ENCODE measurements at places on chromosomes 5 and 9.

DNA sequence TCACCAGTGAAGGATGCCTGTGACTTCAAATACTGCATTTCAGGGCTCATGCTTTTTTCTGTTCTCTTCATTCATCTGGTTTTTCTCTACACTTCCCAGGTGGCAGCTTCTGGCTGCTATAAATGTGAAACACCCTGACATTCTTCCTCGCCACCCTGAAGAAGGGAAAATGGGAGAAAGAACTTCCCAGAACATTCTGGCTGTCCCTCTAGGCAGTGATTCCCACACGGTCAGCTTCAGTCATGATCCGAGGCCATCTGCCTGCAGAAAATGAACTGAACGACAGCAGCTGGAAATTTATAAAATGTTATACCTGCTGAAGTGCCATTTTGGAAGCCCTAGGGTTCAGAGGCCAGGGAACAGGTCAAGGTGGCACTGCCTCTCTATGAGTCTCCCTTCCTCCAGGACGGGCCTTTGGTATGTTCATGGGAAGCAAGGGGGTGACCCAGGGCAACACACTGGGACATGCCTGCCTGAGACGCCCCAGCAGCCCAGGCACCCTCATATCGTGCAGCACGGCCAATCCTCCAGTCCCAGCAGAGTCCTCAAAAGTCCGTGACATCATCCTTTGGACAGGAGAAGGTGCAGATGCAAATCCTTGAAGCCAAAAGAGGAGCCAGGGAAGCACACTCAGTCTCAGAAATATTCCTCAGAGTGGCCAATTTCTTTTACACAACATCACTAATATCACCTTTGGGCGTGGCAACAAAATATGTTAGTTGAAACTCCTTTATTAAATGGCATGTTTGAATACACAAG lies 107.1 kb downstream of the SEMA5A start:
- no peak for DNase-seq

- DNase-seq = no peak
These were observed 58.0 kb downstream of the ANXA2R start for GRCh38 chr5:42982107-42982622.

DNA sequence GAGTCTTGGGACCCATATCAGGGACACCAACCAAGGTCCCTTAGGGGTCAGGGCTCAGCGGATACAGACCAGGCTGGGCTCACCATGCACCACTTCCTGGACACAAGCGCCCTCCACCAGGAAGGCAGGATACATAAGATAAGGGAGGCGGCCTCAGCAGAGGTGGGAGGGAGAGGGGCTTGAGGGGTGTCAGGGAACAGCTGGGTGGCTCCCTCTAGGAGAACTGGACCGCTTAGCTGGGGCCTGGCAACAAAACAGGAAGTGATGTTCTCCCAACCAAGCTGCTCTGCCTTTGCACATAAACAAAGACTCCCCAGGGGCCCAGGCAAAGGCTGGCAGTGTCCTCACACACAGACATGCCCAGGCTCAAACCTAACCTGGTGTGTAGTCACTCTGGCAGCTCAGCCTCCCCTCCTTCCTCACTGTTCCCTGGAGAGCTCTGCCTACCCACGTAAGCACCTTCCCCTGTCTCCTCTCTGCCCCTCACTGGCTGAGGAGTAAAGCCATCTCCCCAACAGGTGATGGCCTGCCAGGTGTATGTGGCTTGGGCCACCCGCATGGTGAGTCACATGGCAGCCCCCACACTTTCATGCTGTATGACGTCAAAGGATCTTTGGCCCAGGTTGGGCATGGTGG lies 5.8 kb upstream of the BICD2 start:
- peak; percentile 27 for DNase-seq

GRCh38 chr9:129100383-129101169 lies 10.0 kb downstream of the CRAT start:
- DNase-seq = no peak

DNA sequence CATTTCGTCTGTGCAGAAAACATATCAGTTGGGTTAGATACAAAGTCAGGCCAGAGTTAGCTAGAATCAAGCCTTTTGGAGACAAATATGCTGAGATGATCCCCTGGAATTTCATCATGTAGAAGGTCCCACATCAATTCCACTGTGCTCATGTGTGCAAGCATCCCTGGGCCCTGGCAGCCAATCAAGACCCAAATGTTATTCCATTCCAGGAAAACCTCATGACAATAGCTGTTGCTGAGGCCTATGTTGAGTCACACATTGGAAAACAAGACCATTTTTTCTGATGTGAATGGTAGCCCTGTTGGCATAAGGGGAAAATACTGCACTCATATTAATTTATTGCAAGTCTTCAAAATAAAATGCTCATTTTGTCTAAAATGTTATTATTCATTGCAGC lies 11.5 kb downstream of the SPOCK1 start:
- no peak for DNase-seq

DNA sequence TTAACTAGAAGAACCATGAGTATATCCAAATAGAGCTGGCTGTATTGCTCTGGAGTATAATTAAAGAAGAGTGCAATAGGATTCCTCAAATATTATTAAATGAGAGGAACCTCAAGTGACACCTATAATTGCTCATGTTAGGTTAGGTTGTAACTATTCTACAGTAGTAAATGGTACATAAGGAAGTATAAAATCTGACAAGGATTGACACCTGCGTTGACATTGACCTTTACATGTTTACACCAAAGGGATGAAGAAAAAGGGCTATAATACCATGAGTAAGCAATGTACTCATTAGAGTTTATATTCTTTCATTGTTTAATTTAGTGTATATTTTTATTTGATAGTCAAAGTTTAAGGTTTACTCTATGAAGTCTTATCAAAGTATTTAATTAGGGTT lies 48.9 kb downstream of the SLC12A2 start:
- no peak for DNase-seq

GRCh38 chr5:79685627-79686026 lies 4.0 kb upstream of the CMYA5 start:
- DNase-seq = no peak

DNA sequence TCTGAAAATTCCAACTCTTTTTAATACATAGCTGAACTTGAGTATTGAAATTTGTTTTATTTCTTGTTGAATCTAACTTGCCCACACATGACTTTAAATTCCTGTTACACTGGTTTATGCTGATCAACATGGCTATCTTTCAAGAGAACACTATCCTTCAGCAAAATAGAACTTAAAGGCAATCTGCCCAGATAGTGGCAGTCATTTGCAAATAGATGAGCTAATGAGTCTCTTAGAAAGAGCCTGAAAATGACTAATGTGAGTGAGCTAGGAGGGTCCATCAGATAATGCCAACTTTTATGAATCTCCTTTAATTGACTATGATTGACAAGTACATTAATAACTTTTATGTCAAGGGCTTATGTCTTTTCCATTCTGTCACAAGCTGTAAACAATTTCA lies 1360.8 kb upstream of the C9orf72 start:
- no peak for DNase-seq

DNA sequence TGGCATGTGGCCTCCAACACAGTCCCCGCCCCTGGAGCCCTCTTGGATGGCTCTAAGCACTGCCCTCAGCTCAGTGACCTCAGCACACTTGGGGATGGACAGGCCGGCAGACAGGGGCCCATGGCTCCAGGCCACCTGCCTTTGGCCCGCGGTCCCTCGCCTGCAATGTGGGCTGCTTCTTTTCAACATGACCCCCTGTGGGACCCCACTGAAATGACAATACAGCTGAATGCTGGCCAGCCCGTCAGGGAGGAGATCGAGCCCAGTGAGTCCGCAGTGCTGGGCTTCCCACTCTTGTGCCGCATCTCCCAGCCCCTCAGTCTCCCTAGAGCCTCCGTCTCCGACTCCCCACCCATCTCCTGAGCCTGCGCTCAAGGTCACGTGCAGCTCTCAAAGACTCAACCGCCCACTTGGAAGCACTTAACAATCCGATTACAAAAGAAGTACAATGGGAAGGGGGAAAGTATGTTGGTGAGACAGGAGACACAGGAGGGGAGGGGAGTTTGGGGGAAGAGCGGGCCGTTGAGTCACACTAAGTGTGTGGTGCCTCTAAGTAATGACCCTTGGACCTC lies 238.9 kb downstream of the HSPA4 start:
- DNase-seq = no peak

DNA sequence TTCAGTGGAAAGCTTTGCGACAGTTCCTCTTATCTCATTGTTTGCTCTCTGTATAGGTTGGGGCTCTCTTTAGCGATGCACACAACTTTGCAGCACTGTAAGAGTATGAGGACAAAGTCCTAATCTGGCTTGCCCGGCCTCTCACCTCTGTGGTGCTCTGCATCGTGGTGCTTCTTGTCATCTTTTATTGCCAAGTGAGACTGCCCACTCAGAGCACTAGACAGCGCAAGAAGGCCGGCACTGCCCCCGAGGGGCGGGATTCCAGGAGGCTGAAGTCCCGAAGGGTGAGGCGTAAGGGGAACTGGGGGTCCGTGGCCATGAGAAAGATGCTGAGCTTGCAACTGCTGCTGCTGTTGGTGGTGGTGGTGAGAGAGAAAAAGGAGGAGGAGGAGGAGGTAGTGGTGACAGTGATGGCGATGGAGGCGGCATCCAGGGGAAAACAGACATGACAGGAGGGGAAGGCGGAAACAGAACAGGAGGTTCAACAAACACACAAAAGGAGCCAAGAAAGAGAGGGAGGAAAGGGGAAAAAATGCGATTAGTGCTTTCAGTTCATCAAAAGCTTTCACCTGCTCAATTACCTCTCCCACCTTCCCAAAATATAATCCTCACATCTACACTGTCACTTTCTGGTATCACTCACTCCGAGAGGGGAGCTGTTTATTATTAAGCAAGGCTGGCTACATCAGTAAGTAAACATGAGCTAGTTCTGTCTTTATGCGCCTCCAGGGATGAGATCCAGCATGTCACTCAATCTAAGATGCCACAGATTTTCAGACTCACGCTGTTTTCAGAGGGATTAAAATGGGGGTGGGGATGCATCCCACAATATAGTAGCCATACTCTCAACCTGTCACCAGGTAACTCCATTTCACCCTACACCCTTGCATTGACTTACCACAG lies 55.1 kb downstream of the TLE1 start:
- no peak for DNase-seq

DNA sequence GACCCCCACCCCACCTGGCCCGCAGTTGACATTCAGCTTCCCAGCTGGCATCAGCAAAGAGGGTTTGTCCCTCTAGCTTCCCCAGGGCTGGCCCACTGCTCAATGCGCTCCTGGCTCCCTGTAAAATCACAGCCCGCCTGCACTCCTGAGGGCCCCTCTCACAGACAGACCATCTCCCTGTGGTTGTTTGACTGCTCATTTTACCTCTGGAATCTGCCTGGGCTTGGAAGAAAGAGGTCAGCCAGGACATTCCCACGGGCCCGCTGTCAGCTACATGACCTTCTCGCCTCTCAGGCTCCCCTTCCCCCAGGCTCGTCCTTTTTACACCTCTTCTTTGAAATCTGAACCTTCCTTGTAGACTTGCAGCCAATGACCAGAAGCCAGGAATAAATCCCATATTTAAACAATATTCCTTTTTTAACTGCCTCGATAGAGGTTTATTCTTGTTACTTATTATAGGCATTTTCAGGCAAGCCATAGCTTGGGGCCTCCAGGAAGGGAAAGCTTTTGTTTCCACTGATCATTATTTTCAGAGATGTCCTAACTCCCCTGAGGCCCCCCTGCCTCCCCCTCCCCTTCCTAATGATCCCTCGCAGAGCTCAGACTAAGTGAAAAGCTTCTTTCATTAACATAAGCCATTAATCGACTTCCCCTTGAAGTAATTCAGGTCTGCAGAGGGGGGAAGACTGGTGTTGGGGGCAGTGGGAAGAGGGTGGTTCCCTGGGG lies 76.3 kb upstream of the IQGAP2 start:
- no peak for DNase-seq

DNA sequence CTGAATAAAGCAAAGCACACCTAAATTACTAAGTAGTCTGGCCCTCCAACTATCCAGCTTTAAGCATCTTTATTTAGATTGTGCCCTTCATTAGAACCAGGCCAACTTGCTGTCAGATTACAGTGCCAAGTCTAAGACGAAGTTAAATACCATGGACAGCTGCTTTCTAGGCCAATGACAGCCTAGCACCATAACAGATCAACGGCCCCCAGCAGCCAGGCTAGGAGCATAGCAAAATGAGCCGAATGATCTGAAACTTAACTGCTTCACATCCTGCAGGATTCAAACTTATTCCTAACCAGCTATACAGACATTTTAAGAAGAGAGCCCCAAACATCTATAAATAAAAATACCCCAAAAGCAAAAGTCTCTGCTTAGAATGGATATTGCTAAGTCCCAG lies 6.8 kb downstream of the SLC24A2 start:
- no peak for DNase-seq

- no peak for DNase-seq
These were observed 58.6 kb downstream of the VCAN start for GRCh38 chr5:83530193-83530592.

- DNase-seq = no peak
These were observed 36.3 kb downstream of the PFDN1 start for GRCh38 chr5:140266471-140267200.

DNA sequence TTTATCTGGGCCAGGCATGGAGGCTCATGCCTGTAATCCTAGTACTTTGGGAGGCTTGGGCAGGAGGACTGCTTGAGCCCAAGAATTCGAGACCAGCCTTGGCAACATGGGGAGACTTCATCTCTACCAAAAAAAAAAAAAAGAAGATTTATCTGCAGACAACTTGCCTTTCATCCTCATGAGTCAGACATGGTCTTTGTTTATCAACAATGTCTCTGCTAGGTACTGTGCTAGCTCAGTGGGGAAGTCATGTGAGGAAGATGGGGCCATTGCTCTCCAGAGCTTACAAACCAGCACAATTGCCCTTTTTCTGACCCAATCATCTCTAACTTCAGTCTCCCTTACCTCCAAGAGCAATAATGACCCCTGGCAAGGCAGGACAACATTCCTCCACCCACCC lies 1.6 kb downstream of the URM1 start:
- no peak for DNase-seq

DNA sequence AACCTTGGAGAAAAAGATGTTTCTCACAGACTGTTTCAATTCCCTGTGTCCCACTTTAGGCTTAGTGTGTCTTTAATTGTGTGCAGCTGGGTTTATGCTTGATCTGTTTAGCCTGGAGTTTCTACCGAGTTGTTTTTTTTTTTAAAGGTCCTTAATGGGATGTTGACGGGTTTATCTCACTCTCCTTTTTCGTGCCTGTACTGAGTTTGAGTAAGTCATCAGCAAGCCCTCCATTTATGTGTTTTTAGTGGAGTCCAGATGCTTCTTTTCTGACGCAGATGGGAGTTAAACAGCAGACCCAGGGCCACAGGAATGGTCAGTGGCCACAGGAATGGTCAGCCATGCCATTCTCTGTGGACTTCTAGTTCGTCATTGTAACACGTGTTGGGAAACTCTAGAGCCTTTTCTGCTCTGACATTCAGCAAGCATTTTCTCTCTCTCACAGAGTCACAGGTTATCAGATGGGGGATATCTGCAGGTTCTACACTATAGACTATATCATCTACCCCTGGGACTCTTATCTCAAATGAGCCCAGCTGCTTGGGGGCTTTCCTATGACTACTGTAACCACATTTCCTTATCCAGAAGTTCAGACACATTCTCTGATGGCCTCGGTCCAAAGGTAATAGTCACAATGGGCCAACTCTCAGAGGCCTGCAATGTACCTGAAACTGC lies 190.5 kb downstream of the TTLL11 start:
- no peak for DNase-seq

- no peak for DNase-seq
These were observed 105.9 kb downstream of the DMXL1 start for GRCh38 chr5:119176785-119177184.

- no peak for DNase-seq
These were observed 82.1 kb downstream of the GAPVD1 start for GRCh38 chr9:125343518-125344275.

Measured in activated B cell treated with CpG ODN at 0.5 μM for 24 hours (primary cell).